ENCODE measurements at places on chromosomes 12 and 14.

- DNase-seq = no peak
Measured at GRCh38 chr12:94561943-94562411, 88.4 kb downstream of the TMCC3 start.

DNA sequence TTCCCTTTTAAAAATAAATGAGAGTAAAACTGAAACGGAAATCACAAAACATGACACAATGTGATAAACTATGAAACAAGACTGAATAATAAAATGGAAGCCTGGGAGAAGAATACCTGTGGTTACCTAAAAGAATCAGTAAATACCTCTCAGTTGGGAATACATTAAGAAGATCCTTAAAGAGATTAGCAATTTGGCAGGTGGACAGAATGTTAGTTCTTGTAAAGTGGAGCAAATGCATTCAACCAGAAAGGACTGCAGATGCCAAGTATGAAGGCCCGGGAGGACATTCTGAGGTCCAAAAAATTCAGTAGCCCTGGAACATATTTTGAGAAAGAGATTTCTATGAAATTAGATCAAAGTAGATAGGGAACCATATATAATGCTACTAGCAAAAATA is 861.3 kb upstream of the SEL1L start:
- no peak for DNase-seq

DNA sequence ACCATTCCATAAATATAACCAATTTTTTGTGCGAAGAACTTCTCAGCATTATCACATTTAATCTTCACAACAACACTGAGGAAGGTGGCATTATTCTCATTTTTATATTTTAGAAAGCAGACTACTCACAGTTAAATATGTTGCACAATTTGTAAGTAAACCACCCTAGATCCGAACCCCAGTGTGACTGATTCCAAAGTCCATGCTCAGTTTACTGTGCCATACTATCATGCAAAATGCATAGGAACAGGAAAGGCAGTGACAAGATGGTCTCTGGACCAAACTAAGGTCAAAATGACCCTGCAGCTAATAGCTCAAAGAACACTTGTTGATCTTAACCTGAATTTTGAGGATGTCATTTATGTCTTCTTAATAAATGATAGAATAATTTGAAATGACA is 185.4 kb downstream of the GXYLT1 start:
- no peak for DNase-seq

DNA sequence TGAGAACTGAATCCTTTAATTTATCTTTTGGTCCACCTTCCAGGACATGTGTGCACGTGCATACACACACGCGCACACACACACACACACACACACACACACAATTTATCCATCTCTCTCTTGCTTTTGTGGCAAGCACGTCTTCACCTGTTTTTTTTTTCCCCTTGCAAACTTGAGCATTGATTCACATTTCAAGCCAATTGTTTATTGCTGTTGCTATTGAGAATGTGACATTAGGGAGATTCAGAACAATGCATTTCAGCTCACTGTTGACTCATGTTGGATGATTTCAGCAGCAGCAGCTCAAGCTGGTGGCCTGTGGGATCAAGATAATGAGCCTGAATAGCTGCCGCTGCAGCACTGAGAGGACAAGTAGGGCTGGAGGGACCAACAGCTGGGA is 128.9 kb downstream of the SNAPC1 start:
- no peak for DNase-seq

GRCh38 chr12:30822385-30823155 is 67.8 kb upstream of the CAPRIN2 start:
- no peak for DNase-seq

- no peak for DNase-seq
Measured at GRCh38 chr12:47725893-47726292, 603 bp upstream of the ENDOU start.

- no peak for DNase-seq
Measured at GRCh38 chr12:104295954-104296353, 7.6 kb upstream of the EID3 start.

DNA sequence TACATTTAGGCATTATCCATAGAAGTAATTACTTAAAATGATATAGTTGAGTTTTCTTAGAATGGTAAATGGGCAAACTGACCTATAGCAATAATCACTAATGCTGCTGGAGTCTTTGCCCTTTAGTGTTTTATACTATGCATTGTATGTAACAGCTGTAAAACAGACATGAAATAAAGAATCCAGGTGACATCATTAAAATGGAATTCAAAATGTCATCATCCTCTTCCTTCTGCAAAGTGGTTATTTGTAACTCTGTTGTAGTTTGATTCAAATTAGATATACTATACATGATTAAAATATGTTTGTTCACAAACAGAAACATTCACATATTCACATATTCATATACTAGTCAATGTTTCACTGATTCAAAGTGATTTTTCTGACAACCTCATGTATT is 598.8 kb downstream of the SLC16A7 start:
- DNase-seq = no peak

- no peak for DNase-seq
Measured at GRCh38 chr12:45122768-45123380, 72.0 kb upstream of the DBX2 start.

- DNase-seq = no peak
Measured at GRCh38 chr14:39060818-39061437, 42.1 kb downstream of the SEC23A start.

DNA sequence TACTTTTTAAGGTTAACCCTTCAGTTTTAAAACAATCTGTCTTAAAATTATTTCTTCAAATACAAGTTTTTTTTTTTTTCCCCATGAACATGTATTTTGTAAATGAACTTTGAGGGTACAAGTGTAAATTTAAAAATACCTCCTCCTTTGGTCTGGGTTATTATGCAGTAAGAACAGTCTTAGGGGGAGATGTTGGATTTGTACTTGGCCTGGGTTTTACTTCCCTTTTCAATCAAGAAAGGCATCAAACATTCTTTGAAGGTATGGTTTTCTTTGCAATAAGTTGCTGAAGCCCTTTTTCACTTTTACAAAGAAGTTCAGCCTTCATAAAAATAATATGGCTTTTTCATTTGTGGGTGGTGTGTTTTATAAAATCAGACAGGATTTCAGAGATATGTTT is 20.5 kb downstream of the WBP11 start:
- DNase-seq = no peak

DNA sequence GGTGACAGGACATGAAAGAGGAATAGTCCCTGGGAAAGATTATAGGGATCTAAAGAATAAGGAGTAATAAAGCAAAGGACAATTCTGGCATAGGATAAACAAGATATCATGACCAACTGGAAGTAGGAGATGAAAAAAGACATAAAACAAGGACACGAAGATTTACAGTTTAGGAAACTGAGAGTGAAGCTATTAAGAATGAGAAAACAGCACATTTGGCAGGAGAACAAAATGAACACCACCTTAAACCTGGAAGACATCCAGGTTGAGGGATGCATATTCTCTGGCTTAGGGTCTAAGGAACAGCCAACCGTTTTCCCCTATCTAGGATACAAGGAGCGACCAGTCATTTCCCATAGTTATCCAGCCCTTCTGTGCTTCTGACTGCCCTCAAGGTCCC is 1.9 kb downstream of the TRIP11 start:
- DNase-seq = no peak

GRCh38 chr12:126248871-126249403 is 1183.7 kb downstream of the AACS start:
- DNase-seq = no peak

DNA sequence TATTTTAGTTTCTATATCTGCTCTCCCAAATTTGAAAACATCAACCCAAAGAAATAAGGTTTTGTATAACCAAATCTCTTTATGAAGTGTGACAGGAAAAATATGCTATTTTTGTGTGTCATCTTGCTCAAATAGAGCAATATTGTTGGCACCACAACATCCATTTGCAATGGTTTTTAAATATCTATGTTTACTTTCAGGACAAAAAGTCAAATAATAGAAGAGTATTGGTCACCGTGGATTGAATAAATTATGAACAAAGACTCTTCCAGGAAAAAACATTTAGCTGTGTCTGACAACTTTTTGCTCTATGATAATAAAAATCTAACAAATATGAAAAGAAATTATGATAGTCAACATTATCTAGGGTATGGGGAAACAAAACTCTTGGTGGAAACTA is 439.2 kb downstream of the BTG1 start:
- DNase-seq = no peak

DNA sequence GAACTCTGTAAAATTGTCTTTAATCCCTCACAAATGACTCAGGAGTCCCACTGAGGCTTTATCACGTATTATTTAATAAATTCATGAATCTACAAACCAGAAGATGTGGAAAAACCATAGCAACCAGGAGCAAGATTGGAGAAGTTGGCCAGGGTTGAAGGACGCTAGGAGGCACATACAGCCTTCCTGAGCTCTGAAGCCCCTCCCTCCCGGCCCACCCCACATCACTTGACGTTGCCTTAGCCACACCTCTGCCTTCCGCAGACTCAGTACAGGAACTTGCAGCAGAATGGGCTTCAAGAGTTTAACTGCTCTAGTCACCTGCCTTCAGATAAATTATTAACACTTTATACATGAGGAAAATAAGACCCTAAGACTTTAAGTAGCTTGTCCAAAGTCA is 33.9 kb downstream of the SLC35F4 start:
- DNase-seq = no peak

- DNase-seq = no peak
Measured at GRCh38 chr12:175250-175649, 38.7 kb downstream of the SLC6A12 start.

DNA sequence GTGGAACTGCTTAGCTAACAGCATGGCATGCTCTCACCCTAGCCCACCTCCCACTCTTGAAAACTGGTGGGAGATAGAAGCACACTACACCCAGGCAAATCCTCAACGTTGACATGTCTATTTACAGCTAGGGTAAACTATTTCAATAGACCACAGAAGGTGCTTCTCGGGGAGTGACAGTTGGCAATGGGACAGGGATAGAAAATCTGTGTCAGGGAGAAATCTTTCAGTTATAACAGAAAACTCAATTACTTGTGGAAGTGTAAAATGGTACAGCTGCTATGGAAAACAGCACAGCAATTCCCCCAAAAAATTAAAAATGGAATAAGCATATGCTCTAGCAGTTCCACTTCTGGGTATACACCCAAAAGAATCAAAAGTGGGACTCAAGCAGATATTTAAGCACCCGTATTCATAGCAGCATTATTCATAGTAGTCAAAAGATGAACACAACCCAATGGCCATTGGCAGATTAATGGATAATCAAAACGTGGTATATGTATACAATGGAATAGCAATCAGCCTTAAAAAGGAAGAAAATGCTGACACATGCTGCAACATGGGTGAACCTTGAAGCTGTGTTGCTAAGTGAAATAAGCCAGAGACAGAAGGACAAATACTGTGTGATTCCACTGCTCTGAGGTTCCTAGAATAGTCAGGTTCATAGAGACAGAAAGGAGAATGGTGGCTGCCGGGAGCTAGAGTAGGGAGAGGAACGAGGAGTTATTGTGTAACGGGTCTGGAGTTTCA is 92.5 kb downstream of the STAB2 start:
- no peak for DNase-seq

DNA sequence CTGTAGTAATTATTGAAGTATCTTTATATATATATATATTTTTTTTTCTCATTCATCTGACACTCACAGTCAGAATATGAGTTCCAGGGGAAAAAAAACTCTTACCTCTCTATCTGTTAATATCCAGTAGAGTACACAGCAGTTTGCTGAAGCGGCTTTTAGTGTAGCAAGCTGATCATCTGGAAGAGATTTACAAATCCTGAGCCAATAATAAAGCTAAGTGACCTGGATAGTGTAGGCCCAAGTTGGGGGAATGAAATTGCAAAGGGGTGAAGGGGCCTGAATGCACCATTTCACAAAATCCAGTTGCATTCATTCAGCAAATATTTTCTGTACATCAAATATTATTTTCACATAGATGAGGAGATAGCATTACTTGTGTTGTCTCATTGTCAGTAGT is 234.6 kb upstream of the FLRT2 start:
- no peak for DNase-seq

DNA sequence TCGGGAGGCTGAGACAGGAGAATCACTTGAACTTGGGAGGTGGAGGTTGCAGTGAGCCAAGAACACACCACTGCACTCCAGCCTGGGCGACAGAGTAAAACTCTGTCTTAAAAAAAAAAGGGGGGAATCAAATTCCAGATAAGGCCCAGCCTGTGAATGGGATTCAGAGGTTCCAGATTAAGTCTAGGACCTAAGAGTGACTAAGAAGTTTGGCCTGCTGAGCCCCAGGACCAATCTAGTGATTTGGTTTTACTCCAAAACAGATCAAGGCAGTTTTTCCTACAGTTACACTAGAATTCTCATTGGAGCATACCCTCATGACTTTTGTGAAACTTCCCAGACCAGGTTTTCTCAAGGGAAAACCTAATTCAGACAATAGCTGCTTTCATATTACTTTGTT is 22.8 kb downstream of the EXOC5 start:
- no peak for DNase-seq

DNA sequence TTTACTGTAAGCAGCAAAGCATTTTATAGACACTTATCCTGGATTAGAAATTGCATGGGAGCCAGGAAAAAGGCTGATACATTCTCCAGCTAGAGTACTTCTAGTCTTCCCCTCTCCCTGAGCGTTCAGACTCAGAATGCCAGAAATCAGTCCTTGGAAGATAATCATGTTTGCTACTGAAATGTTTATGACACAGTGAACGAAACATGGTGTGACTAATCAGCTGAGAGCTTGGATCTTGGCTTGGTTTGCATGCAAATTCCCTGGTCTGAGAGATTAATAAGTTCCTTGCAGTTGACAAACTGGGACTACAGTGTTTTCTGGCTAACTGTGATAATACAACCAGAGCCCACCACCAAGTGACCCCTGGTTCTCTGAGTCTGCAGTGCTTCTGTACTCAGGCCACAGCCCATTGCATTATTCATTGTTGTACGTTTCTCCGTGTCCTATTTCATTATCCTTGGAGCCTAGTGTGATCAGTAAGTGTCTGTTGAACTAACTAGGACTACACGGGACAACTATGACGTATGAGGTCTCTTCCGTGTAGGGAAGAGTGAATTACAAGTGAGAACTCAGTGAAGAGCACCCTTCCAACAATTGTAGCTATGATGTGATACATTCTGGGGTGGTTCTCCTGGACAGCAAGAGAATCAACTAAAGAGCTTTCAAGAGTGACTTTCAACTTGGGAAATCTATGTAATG is 34.6 kb upstream of the EVL start:
- DNase-seq = no peak

- DNase-seq = no peak
Measured at GRCh38 chr14:81509838-81510452, 23.7 kb downstream of the SEL1L start.

GRCh38 chr12:213527-213932 is 427 bp downstream of the SLC6A12 start:
- no peak for DNase-seq
